Naive thymus-derived CD4-positive, alpha-beta T cell (primary cell): ENCODE measurements at places on chromosomes 3 and 15. TPM values are rescaled to one million over a fixed set of nuclear protein-coding genes. Genes with fewer than 3 reads are reported as not detected.

DNA sequence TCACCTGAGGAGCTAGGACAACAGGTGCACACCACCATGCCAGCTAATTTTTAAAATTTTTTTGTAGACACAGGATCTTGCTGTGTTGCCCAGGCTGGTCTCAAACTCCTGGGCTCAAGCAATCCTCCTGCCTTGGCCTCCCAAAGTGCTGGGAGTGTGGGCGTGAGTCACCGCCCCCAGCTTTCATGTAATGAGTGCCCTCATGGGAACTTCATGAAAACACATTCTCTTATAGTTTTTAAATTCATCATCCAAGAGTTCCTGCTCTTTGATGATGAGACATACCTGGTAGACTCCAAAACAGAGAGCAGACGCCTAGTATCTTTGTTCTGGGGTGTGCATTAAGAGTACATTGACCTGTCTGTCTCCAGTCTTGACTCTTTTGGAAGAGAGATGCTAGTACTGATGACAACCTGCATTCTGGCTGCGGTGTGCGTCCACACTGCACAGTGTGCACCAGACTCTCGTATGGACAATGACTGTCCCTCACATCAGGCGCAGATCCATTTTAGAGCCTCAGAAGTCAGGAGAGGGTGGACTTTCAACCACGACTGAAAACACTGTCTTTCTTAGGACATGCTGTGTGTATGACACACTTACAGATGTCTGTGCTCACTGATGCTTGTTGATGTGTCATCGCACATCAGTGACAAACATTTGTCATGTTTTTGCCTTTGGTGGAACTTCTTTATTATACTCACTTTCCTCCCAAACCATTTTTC lies 2.0 kb downstream of the NRROS start:
- DNase-seq = no peak
- no peaks in the 10 kb centered on the region for H3K27me3 ChIP-seq
- H3K27ac ChIP-seq = peak overlapping the region; percentile 18
- peaks cover 28% of the 10 kb centered on the region for H3K4me1 ChIP-seq
- H3K36me3 ChIP-seq = no peaks in the 10 kb centered on the region

DNA sequence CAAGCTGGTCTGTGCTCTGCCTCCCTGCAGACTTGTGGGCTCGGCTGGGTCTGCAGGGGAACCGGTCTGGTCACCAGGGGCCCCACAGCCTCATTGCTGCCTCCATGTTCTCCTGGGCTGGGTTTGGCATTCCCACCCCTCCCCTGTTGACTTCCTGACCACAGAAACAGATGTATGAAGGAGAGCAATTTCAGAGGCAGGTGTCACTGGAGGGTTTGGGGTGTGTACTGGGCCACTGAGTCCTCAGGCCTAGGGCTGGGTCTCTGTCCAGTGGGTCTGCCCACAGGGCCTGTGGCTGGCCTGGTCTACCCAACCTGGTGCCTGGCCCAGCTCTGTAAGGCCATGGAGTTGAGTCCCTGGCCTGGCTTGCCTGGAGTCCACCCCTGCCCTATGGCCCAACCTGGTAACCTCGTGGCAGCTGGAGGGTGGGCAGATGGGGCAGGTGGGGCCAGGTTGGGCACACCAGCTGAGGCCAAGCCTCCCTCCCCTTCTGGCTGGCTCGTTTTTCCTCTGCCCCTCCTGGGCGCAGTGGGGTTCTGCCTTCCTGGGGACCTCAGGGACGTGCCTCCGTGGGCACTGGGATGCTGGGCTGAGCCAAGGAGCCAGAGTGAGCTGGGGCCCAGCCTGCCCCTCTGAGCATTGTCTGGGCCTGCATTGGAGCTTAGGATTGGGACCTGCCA lies 20.8 kb downstream of the PLXNA1 start:
- H3K4me3 ChIP-seq = no peak overlapping the region
- no peak for DNase-seq
- H3K27me3 ChIP-seq = no peaks in the 10 kb centered on the region
- no peaks in the 10 kb centered on the region for H3K4me1 ChIP-seq

Gene HIGD2B
- polyA plus RNA-seq = 0.21 TPM

DNA sequence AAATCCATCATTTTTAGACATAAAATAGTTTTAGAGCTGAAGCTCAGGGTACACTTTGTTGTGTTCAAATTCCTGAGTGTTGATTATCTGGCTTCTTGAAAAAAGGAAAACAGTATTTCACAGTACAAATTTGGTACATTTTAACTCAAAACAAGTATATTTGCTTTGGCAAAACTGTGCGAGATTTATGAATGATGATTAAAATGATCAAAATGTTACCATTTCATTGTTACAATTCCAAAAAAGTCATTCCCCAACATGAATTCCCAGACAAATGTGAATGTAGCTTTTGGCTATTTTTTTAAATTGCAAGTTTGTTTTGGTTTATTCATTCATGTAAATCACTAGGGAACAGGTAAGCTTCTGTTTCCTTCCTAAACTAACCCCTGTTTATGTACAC lies 347.4 kb upstream of the DCBLD2 start:
- no peak for DNase-seq
- H3K4me1 ChIP-seq = no peaks in the 10 kb centered on the region
- H3K27ac ChIP-seq = no peak overlapping the region
- H3K27me3 ChIP-seq = no peaks in the 10 kb centered on the region
- H3K36me3 ChIP-seq = no peaks in the 10 kb centered on the region

Gene CSPG5
- not detected for polyA plus RNA-seq

DNA sequence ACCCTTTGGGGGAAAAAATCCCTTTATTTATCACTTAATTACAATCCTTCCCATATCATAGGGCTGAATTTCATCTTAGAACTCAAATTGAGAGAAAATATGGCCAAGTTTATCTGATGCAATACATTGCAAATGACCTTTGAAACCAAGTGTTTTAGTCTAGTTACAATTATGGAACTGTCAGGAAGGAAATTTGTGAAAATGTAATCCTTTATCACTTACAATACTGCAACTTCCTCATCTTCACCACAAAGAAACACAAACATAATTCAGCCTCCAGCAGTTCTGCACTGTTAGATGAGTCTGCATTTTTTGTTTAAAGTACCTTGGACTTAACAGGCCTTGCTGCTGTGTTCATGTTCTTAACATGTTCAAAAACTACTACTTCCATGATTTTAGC lies 4.6 kb downstream of the CCPG1 start:
- DNase-seq = no peak
- H3K36me3 ChIP-seq = no peaks in the 10 kb centered on the region
- no peak overlapping the region for H3K4me3 ChIP-seq
- no peaks in the 10 kb centered on the region for H3K27me3 ChIP-seq
- no peak overlapping the region for H3K27ac ChIP-seq

- H3K4me1 ChIP-seq = no peaks in the 10 kb centered on the region
- no peak overlapping the region for H3K4me3 ChIP-seq
- no peak for DNase-seq
Measured at GRCh38 chr3:52633786-52634185, 51.9 kb downstream of the PBRM1 start.

DNA sequence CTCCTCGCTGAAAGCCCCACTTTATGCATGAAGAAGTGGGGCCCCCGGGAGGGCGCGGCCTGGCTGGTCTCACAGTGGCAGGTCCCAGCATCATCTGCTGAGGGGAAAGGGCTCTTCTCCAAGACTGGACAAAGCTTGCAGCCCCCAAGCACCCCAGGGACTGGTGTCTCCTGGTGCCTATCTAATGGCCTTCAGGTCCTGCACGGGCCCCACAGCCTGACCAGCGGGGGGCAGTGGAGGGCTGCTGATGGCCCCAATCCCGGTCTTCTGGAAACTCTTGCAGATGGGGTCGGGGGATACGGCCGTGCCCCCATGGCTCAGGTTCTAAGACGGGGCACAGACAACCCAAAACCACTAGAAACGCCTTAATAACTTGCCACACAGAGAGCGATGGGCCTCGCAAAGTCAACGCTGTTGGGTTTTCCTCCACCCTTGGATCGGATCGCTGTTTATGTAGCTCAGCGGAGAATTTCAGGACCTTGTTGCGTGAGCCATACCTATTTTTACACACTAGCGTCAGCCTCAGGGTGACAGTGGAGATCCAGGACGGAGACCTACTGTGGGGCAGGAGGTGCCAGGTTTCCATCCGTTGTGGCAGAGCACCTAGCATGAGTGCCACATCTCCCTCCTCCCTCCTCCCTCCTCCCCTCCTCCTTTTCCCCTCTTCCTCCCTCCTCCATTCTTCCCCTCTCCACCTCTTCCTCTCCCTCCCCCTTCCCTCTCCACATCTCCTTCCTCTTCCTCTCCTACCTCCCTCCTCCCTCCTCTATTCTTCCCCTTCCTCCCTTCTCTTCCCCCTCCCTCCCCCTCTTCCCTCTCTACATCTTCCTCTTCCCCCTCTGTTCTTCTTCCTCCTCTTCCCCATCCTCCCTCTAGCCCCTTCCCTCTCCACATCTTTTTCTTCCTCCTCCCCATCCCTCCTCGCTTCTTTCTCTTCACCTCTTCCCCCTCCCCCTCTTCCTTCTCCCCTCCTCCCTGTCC lies 79.3 kb upstream of the ALDH1L1 start:
- no peak for DNase-seq
- peaks cover 3% of the 10 kb centered on the region for H3K27me3 ChIP-seq
- H3K36me3 ChIP-seq = no peaks in the 10 kb centered on the region
- H3K4me1 ChIP-seq = no peaks in the 10 kb centered on the region

- H3K27ac ChIP-seq = no peak overlapping the region
- H3K36me3 ChIP-seq = no peaks in the 10 kb centered on the region
- no peaks in the 10 kb centered on the region for H3K27me3 ChIP-seq
- H3K4me1 ChIP-seq = no peaks in the 10 kb centered on the region
- no peak overlapping the region for H3K4me3 ChIP-seq
Measured at GRCh38 chr3:81277853-81278252, 483.6 kb downstream of the GBE1 start.

GRCh38 chr3:3836845-3837244 lies 37.6 kb downstream of the LRRN1 start:
- H3K4me1 ChIP-seq = no peaks in the 10 kb centered on the region
- H3K4me3 ChIP-seq = no peak overlapping the region
- H3K27ac ChIP-seq = no peak overlapping the region
- no peaks in the 10 kb centered on the region for H3K36me3 ChIP-seq
- no peak for DNase-seq

Gene DCLK3
- not detected for polyA plus RNA-seq

DNA sequence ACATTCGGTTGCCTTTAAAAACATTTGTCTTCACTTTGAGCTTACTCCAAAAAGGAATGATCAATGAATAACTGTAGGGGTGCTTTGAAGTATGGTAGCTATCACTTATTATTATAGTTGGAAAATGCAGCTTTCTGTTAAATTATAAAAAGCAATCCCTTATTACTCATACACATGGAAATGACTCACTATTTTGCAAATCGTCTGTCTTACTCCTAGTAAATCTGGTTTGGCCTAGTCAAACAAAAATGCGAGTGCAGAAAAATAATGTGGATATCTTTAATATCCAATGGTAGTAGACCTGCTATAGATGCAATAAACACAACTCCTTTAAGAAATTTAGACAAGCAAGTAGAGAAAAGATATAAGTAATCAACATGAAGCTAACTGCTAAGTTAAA lies 112.5 kb downstream of the ZIC1 start:
- no peak overlapping the region for H3K4me3 ChIP-seq
- H3K36me3 ChIP-seq = no peaks in the 10 kb centered on the region
- H3K27ac ChIP-seq = no peak overlapping the region
- H3K27me3 ChIP-seq = no peaks in the 10 kb centered on the region
- DNase-seq = no peak
- no peaks in the 10 kb centered on the region for H3K4me1 ChIP-seq
